ENCODE measurements at places on chromosomes 7 and 10.
A peak's percentile ranks its signal among the peaks of the same experiment; 100 is the strongest.

DNA sequence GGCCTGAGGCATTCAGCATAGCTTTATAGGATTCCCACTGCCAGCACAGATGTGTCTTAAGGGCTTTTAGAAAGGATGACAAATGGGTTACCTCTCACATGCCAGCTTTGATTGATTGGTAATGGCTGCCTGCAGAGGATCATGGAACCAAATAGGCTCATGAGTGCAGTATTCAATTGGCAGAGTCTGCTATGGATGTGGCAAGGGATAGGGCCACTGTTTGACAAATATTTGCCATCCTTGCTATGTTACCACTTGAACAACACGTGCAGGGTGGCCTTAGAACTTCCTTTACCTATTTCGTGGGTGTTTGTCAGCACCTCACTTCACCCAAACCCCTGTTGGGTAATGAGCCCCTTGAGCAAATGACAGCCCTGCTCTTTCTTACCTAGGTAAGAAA lies 139.2 kb downstream of the C10orf105 start:
- DNase-seq, result no peak

- DNase-seq, result no peak
Measured at GRCh38 chr7:41336455-41336952, 366.4 kb downstream of the INHBA start.

GRCh38 chr10:6204063-6204340 lies 1.3 kb downstream of the PFKFB3 start:
- no peak for DNase-seq

- DNase-seq, result no peak
Measured at GRCh38 chr10:44404741-44405437, 20.0 kb upstream of the CXCL12 start.

GRCh38 chr10:69234447-69234846 lies 14.3 kb downstream of the HKDC1 start:
- no peak for DNase-seq

DNA sequence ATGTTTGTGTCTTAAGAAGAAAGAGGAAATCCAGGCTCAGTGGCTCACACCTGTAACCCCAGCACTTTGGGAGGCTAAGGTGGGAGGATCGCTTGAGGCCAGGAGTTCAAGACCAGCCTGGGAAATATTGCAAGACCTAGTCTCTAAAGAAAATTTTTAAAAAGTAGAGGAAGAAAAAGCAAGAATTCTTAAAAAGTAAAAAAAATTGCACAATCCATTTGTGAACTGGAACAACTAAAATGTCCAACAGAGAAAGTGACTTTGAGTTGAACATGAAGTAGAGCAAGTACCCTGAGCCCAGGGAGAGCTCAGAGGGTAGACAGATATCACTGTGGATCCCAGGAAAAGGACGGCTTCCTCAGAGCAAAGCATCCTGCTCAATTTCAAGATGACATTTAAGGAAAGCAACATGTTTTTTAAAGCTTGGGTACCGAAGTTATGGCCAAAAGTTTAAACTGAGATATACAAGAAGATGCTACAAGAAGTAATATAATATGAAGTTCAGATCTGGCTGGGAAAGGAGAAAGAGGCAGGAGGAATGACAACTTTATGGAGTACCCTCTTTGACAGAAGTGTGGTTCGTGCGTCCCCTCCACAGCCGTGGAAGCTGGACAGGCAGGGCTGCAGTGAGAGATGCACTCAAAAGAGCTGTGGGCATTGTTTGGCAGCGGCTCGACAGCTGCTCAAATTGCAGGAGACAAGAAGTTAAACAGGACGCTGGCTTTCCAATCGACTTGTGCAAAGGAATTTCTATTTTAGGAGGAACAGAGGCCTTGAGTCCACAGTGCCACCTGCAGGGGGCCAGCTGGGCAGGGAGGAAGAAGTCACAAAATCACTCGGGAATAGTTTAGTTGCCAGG lies 201.3 kb downstream of the JCAD start:
- DNase-seq, result peak; percentile 3

DNA sequence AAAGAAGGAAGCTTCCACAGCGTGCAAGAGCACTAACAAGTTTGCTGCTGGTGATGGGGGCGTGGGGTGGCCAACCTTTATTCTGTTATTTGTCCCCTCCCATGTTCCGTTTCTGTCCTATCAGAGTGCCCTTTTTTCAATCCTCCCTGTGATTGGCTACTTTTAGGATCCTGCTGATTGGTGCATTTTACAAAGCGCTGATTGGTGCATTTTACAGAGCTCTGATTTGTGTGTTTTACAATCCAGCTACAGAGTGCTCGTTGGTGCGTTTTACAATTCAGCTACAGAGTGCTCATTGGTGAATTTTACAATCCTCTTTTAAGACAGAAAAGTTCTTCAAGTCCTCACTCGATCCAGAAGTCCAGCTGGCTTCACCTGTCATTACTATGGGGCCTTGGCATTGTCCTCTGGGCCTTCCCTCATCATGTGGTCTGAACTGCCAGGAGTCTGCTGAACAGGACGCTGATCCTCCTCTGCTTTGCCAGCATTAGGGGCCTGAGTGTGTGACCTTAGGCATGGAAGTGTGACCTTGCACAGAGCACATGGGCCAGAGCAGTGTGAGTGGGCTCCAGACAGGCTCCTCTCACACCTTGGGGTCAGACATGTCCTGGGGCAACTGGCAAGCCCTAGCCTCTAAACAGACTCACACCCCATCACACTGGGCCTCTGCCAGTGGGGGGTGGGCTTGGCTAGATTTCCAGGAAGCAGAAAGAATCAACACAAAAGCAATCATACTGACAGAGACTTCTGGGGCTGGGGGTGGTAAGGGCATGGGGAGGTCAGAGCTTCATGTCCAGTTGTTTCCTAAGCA lies 167.4 kb downstream of the PTPN20 start:
- DNase-seq, result no peak

- DNase-seq, result no peak
Measured at GRCh38 chr7:44709011-44709915, 39.4 kb upstream of the ZMIZ2 start.

DNA sequence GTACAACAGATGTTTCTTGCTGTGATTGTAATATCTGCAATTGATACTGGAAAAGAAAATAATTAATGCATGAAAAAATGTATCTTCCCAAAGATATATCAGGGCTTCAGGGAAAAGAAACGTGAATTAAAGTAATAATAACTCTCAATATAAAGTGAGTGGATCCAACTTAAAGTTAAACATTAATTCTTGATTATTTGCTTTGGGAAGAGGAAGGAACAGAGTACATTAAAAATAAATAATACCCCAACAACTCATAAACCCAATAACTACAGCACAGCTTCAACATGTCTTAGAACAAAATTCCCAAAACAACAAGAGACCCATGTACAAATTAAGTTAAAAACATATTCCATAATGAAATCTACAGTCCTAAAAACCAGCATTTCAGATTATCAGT lies 33.0 kb downstream of the ELMO1 start:
- DNase-seq, result no peak

DNA sequence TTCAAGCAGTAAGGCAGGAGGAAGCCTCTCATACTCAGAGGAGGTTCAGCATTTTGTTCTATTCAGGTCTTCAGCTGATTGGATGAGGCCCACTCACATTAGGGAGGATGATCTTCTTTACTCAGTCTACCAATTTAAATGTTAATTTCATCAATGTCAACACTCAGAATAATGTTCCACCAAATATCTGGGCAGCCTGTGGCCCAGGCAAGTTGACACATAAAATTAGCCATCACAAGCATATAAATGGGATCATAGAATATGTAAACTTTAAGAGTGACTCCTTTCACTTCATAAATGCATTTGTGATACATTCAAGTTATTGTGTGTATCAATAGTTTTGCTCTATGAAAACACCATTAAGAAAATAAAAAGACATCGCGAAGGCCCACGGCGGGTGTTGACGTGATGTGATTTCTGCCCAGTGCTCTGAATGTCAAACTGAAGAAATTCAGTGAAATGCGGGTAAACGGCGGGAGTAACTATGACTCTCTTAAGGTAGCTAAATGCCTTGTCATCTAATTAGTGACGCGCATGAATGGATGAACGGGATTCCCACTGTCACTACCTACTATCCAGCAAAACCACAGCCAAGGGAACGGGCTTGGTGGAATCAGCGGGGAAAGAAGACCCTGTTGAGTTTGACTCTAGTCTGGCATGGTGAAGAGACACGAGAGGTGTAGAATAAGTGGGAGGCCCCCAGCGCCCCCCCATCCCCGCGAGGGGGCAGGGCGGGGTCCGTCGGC lies 536.1 kb upstream of the AUTS2 start:
- DNase-seq, result no peak

DNA sequence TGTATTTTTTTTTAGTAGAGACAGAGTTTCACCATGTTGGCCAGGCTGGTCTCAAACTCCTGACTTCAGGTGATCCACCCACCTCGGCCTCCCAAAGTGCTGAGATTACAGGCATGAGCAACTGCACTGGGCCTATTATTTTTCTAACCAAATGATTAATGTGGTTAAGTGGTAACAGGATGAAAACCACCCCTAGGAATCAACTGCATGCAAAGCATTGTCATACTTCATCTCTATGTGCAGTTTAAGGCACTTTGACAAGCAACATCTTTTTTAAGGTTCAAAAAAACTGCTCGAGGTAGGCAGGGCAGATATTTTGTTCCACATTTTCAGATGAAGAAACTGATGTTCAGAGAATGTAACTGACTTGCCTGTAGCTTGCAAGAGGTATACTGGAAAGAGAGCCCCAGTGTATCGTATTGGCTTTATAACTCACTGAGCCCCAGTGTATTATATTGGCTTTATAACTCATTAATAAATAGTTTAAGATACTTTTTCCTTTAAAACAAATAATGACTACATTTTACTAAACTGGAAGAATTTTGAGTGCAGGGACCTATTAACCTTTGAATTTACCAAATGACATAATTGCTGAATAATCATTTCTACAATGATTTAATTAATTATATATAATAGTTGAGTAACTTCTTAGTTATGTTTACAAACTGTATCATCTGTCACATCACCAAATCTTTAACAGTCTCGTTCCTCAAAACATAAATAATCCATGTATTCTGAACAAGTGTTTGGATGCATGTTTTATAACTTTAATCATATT lies 38.1 kb downstream of the RTKN2 start:
- no peak for DNase-seq

- no peak for DNase-seq
Measured at GRCh38 chr7:16691241-16691640, 45.3 kb downstream of the BZW2 start.

GRCh38 chr10:125160856-125161706 lies 718 bp upstream of the CTBP2 start:
- peak; percentile 57 for DNase-seq

- no peak for DNase-seq
Measured at GRCh38 chr7:7169296-7169695, 13.0 kb upstream of the C1GALT1 start.

DNA sequence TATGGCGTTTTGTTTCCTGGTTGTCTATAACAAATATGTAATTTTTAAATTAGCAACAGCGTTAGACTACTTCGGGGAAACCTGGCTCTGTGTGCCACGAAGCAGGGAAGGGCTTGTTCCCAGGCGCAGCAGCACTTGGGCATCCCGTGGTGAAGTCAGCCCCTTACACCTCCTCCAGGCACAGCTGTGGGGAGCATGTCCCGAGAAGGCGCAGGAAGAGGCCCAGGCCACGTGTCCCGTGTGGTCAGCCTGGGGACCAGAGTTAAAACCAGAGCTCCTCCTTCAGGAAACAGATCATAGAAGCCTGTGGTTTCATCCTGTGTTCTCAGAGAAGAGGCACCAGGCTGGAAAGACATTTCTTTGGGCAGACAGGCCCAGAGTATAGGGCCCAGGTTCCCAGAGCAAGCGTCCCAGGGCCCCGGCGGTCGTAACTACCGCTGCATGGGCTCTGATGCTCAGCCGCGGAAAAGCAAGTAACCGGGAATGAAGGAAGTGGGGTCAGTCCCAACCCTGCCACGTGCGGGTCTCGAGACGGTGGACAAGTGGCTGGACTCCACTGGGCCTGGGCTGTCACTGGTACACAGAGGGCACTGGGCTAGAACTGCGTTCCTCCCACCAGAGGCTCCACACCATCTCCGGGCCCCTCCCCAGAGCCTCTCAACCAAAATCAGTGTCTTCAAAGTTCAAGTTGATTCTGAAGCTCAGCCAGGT lies 7.1 kb downstream of the NUDT1 start:
- DNase-seq, result no peak

DNA sequence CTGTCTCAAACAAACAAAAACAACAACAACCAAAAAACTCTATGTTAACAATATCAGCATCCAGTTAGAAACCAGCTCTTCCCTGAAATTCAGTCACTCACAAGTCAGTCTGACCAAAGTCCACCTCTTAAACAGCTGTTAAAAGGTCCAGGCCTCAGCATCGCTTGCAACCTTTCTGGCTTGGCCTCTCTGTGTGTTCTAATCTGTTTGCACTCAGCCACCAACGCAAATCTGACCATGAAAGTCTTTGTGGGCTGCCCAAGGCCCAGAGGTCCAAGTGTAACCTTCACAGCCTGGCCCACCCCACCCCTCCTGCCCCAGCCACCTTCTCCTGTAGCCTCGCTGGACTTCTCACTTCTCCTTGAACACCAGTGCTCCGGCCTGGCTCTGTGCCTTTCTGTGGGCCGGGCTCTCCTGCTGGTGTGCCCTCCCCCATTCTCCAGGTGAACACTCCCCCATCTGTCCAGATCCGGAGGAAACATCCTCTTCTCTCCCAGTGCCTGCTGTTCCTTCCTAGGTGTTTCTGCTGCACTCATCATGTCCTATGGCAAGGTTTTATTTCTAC lies 72.2 kb upstream of the EFCAB10 start:
- DNase-seq, result no peak

DNA sequence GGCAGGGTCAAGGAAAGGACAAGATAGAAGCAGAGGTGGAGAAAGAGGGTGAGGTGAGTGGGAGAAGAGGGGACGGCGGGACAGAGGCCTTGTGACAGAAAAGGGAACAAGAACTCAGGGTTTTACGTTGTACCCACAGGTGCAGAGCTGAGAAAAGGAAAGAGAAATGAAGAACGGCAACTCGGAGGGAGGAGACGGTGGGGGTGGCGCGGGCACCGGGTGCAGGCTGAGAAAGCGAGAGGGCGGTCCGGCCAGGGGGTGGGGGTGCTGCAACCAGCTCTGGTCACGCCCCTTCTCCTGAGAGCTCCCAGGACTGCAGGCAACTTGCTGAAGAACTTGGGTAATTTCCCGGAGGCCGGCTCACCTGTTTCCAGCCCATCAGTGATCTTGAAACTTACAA lies 65.3 kb downstream of the CARD11 start:
- no peak for DNase-seq

GRCh38 chr7:37289367-37289766 lies 159.3 kb downstream of the ELMO1 start:
- DNase-seq, result peak; percentile 48

DNA sequence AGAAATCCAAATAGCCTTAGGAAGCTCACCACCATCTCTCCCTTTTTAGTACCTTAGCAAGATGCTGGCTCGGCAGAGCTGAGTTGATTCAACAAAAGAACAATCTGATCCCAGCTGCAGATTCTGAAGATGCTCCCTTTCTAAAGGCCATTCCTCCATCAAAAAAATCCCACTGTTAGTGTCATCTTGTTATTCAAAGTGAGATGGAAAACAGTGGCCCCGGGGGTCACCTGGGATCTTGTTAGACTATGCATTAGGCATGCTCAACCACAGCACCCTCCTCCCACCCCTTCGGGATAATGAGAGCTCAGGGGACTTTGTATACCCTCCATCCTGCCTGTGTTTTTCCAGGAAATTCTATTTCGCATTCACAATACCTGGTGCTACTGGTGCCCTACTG lies 2.4 kb downstream of the NCAPG2 start:
- DNase-seq, result no peak

- DNase-seq, result no peak
Measured at GRCh38 chr10:44327461-44327860, 57.4 kb downstream of the CXCL12 start.

All from NCI-H526 treated with DMSO at 0.1 percent for 48 hours (cell line).